ENCODE measurements at places on chromosomes 7 and 10. TPM values are rescaled to one million over a fixed set of nuclear protein-coding genes. Genes with fewer than 3 reads are reported as not detected.

- DNase-seq: no peak
Measured at GRCh38 chr10:90167174-90168064, 466.0 kb downstream of the KIF20B start.

CYP3A4 gene
- total RNA-seq: not detected

DNA sequence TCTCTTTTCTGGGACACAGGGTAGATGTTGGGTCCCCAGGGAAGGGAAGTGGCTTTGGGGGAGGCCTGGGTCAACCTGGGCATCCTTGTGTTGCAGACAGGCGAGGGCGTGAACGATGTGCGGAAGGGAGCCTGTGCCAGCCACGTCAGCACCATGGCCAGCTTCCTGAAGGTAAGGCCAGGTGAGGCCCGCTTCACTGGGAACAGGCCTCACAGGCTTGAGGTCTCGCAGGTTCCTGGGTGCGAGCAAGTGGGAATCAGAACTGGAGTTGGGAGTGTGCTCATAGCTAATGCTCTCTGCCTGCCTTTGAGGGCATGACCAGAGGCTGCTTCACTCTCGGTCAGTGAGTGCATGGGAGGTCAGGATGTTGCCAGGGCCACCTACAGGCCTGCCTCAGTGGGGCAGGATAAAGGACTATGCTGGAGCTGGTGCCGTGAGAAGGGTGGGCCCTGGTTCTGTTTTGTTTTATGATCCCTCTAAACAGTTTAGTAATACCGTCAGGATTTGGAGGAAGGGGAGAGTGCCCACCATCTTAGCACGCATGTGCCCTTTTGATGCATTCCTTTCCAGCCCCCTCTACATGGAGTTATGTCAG is 8.4 kb downstream of the DBNL start:
- DNase-seq: no peak

DNA sequence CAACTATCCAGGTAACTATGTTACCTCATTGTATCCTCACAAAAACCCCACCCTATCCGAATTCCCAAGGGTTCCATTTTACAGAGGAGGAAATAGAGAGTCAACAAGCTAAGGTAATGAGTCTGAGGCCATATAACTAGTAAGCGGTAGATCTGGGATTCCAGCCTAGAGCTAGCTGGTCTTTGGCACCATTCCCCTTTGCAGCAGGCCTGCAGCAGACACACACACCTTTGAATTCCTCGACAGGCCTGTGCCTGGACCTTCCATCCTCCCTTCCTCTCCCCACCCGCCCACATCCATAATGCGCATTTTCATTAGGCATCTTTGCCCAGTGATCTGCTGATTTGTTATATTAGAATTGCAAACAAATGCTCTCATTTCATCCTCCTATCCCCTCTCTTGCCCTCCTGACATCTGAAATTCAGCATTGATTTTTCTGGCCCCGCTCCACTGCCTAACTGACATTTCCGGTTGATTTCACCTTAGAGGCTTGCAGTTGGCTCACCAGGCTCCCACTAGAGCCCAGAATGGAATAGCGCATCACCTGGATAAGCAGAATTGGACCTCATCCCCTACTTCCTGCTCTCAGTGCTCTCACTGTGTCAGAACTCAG is 129.5 kb downstream of the PLXNA4 start:
- DNase-seq: no peak

DNA sequence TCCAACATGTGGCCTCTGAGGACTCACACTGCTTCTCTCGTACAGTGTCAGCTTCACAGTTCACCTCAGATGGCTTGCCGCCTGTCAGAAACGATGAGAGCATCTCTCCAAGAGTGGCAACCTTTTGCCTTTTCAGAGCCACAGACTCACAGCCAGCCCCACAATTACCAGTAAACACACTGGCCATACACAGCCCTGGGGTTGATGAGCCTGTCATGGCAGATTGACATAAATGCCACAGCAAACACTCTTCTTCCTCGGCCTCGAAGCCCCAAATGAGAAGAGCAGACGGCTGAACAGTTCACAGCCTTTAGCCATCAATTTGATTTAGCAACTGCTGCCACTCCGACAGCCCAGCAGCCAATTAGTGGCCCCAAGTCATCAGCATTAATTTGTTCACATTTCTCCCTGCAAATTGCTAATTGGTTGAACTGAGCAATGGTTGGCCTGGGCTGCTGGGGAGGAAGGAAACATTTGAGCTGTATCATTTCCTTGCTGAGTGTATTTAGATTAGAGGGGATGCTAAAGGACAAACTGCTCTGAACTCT is 1142.9 kb downstream of the SORCS3 start:
- DNase-seq: no peak

- no peak for DNase-seq
Measured at GRCh38 chr7:137418841-137419240, 75.3 kb upstream of the PTN start.

- DNase-seq: no peak
Measured at GRCh38 chr10:103637011-103637410, 143.5 kb downstream of the NEURL1 start.

PHYHIPL gene
- total RNA-seq: not detected

- DNase-seq: no peak
Measured at GRCh38 chr7:69426705-69427104, 171.6 kb upstream of the AUTS2 start.

- DNase-seq: no peak
Measured at GRCh38 chr10:16761300-16761699, 55.9 kb downstream of the RSU1 start.

- peak; percentile 10 for DNase-seq
Measured at GRCh38 chr10:90779548-90779947, 78.3 kb downstream of the HTR7 start.

ARMC3 gene
- 1.4 TPM for total RNA-seq

DNA sequence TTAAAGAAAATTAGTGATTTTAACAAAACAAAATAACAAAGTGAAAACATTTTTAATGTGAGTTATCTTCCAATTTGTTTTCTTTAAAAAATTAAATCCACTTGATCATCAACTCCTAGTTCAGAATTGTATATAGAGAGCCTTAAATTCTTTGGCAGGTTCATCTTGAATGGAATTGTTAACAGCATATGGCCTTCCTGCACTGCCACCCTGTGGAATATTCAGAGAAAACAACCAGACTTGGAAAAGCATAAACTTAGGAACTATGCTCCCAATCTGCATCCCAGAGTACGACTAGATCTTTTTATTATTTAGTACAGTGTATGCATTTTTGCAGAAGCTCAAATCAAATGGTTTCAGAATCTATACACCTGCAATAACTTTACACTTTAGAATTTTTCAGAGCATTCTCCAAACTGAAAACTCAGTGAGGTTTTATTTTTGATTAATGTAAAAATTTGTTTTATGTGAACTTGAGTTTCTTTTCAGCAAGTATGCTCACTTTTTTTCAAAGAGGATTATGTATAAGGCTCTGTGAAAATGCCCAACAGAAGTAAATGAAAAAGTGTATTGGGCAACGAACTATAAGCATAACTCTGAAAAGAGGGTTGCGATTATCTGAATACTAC is 44.9 kb upstream of the ANK3 start:
- no peak for DNase-seq

DNA sequence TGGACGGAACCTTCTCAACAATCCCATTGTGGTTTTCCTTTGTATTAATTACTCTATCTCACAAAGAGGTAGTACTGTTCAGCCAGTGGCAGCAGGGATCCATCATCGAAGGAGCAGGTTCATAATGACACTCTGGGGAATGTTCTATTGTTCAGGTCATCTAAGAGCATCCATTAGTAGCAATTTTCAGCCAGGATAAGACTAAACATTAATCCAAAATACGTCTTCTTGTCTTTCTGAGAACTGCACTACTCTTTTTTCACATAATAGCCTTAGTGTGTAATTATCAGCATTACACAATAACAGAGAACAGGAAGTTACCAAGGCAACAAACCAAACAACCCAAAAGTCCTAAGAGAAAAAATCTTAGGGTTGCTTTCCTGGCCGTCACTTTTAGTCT is 259.5 kb upstream of the VWC2 start:
- no peak for DNase-seq

EIF5AL1 gene
- not detected for total RNA-seq

GRCh38 chr7:3859431-3859830 is 558.4 kb downstream of the SDK1 start:
- DNase-seq: no peak

DNA sequence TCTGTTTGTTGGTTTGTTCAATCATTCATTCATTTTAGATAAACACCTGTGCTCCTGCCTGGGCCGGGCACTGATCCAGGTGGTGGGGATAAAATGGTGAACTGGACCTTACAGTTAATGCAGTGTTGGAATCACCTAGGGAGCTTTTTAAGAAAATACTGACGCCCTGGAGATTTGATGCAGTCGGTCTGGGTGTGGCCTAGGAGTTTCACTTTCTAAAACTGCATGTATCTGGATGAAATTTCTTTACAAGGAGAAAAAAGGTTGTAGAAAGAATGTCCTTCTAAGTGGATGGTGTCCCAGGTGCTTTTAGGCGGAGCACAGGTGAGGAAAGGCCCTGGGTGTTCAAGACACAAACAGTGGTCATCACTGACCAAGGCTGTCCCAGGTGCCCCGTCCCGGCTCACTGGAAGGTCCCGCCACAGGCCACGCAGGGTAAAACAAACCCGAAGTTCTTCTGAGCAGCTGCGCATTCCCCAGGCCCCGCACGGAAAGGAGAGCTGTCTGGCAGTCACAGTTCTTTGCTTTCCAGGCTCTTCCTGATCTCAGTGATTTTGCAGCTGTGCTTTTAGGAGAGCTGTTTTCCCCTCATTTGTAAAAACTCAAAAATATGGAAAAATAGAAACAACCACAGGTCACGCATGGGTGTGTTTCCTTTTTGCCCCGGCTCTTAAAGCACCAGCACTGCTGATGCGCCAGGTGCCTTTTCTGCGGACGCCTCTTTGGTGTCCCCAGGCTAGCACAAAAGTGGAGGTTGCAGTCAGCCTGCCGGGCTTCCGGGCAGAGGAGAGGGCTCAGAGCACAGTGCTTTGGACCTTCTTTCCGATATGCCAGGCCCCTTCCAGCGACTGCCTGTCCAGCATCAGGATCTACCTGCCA is 161.9 kb downstream of the GRK5 start:
- no peak for DNase-seq

PIK3AP1 gene
- 1.5 TPM for total RNA-seq

TMEM270 gene
- not detected for total RNA-seq

- no peak for DNase-seq
Measured at GRCh38 chr10:104243512-104243911, 11.2 kb upstream of the GSTO1 start.

FZD1 gene
- total RNA-seq: 0.10 TPM

- no peak for DNase-seq
Measured at GRCh38 chr10:117670116-117670904, 127.8 kb downstream of the EMX2 start.

GRCh38 chr7:36549029-36549428 is 159.4 kb downstream of the ANLN start:
- no peak for DNase-seq

ACTR3C gene
- 17.2 TPM for total RNA-seq

DNA sequence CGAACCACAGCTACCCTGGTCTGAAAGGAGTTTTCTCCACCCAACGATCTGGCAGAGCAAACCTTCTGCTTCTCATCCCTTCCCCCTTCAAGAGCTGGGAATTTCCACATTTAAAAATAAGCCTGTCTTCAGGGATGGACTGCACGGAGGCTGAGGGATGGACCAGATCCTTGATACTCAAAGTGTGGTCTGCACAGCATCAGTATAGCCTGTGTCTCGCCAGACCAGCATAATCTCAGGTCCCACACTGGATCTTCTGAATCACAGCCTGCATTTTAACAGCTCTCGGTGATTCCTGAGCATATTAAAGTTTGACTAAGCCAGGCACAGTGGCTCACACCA is 7.1 kb downstream of the KCNMA1 start:
- no peak for DNase-seq

GRCh38 chr7:117780832-117781231 is 92.4 kb downstream of the CTTNBP2 start:
- DNase-seq: no peak

DNA sequence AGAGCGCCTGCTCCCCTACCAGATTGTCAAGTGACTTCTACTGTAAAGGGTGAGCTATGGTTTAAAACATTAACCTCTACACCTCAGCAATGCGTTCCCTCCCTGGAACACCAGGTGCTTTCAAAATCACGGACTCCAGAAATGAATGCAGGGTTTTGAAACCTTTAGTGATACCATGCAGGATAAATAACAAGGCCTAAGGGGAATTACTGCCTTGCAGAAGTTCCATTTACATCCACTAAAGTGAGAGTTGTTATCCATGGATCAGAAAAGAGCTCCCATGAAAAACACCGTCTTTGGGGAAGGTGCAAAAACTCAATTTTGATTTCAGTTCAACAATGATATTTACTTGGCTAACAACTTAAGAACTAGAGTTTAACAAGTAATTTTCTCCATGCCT is 4.0 kb downstream of the FZD8 start:
- DNase-seq: no peak
